ENCODE measurements at places on chromosomes 11 and 22.

GRCh38 chr22:28442264-28442710 lies 237.4 kb downstream of the TTC28 start:
- DNase-seq: no peak

GRCh38 chr11:34480314-34480713 lies 33.3 kb downstream of the ELF5 start:
- DNase-seq: no peak

- DNase-seq: no peak
These were observed 46.6 kb downstream of the KCNQ1OT1 start for GRCh38 chr11:2653198-2653551.

DNA sequence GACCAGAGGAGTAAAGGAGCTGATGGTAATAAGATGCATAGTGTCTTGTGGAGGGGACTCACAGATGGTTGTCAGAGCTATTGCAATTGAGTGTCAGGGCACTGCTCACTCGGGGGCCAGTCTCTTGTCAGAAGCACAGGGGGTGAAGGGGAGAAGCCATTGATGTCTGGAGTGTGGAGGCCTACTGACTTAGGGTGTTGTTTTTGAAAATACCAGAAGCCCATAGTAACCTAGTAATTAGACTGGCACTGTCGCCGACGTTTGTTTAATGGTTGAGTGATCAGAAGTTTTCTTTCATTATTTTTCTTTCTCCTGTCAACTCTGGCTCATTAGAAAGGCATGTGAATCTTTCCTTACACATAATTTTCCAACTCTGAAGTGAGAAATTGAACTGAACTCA lies 151.6 kb upstream of the TENM4 start:
- DNase-seq: no peak

DNA sequence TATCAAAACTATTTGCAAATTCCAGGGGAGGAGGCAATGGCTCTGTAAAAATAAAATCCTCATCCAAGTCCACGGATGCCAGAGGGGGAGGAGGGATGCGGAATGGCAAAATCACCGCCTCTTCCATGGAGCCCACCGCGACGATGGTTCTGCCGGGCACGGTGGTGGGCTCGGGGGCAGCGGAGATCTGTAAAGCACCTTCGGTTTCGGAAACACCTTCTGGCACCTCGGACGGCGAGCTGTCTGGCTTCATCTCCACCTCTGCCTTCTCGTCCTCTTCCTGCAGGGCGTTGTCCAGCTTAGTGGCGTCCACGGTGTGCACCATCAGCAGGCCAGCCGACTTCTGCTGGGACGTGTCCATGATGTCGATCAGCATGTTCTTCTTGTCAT lies 87.7 kb downstream of the CTTN start:
- no peak for DNase-seq

DNA sequence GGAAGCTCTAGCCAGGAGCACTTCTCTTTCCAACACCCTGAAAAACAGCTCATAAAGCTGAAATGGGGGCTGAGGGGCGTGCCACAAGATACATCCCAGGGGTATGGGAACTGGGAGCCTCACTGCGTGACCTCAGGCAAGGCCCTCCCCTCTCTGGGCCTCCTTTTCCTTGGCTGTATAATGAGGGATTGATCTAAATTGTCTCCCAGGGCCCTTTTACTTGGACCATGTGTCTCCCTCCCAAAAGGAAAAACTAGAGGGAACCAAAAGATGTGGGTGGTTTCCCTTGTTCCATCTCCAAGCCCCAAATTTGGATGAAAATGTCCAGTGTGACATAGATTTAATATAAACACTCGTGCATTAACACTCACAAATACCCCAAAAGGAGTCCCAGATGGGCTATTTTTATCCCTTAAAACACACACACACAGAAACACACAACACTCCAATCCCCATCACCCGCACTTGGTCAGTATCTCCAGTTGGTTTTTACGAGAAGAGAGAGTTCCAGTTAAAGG lies 25.9 kb upstream of the SMTN start:
- DNase-seq: no peak

GRCh38 chr11:110787680-110788079 lies 75.4 kb upstream of the ARHGAP20 start:
- no peak for DNase-seq

- no peak for DNase-seq
These were observed 27.2 kb downstream of the FADD start for GRCh38 chr11:70230151-70230839.

DNA sequence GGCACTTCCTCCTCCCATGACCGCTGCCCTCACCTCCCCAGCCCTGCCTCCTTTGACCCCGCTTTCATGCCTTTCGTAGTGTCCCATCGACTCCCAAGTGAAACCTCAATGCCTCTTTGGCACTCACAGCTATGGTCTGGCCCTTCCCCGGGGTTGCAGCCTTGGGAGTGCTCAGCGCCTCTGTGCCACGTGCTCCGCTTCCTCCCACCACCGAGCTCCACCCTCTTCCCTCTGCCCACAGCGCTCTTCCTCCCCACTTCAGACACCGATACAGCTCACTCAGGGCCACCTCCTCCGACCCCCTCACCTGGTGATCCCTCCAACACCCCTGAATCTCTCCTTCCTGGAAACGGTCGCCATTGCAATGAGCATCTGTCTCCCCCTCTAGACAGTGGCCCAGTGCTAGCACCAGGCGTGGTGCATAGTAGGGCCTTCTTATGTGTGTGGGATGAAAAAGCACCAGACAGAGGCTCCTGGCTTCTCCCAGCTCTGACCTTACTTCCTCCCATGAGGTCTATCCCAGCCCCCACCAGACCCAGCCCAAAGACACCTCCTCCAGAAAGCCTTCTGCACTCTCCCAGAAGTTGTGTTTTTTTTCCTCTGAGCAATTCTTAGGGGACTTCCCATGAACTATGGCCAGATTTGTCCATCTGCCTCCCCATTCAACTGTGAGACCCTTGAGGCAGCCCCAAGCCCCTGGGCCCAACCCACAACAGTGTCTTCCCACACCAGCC lies 16.4 kb upstream of the SCGB1A1 start:
- no peak for DNase-seq

GRCh38 chr22:48748860-48749554 lies 1078.7 kb downstream of the BRD1 start:
- no peak for DNase-seq

DNA sequence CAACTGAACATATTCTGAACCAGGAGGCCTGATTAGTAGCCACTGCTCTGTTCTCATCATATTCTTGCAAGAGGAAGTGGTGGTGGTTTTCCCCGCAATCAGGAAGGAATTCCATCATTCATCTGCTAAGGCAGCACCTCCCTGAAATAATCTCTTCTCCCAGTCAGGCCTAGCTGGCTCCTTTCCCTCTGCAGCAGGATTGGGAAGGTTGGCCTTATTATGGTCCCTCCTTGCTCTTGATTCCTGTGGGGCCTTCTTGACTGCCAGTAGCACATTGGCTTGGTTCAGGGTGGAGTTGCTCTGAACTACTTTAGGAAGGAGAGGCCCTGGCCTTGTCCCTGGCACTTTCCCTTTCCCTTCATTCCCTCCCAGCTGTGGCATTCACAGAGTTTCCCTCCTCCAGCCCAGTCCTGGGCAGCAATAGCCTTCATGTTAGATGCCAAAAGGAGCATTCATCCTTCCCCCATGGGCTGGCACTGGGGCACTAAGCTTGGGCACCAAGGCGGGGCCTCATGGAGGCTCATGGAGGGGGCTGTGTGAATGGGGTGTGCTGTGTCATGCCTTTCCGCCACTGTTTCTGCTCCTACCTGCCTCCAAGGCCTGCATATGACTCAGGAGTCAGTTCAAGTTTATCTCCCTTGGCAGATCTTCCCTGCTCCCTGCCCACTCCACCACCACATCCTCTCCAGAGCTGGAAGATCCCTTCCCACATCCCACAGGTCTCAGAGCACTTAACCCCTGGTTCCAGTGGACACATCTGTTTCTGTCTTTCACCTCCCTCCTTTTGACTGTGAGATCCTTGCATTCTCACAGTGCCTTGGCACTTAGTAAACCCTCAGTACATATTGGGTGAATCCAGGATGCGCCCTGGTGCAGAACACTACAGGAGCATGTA lies 27.6 kb upstream of the CD44 start:
- DNase-seq: peak; percentile 78

DNA sequence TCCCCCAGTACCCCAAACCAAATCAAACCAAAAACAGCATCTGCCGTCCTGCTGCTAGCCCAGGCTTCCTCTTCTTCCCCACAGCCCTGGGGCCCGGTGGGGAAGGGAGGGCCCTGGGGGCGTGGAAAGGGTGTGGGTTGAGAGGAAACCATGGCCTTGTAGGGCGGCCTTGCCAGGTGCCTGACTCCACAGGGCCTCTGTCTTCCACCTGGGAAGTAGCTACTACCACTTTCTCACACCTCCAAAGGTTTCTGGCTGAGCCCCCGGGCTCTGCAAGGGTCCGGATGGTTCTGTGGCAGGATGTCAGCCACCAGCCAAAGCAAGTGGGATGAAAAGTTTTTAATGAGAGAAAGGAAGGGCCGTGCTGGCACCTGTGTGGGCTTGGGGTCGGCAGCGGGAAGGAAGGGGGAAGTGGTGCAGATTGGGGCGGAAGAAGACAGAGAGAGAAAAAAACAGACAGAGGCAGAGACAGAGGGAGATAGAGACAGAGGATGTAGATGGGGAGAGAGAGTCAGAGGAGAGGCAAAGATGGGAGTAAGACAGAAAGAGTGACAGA lies 10.5 kb downstream of the TPST2 start:
- DNase-seq: no peak

- DNase-seq: no peak
These were observed 18.4 kb downstream of the ARFGAP2 start for GRCh38 chr11:47158242-47158641.

GRCh38 chr11:71491531-71491930 lies 35.5 kb upstream of the KRTAP5-7 start:
- no peak for DNase-seq

DNA sequence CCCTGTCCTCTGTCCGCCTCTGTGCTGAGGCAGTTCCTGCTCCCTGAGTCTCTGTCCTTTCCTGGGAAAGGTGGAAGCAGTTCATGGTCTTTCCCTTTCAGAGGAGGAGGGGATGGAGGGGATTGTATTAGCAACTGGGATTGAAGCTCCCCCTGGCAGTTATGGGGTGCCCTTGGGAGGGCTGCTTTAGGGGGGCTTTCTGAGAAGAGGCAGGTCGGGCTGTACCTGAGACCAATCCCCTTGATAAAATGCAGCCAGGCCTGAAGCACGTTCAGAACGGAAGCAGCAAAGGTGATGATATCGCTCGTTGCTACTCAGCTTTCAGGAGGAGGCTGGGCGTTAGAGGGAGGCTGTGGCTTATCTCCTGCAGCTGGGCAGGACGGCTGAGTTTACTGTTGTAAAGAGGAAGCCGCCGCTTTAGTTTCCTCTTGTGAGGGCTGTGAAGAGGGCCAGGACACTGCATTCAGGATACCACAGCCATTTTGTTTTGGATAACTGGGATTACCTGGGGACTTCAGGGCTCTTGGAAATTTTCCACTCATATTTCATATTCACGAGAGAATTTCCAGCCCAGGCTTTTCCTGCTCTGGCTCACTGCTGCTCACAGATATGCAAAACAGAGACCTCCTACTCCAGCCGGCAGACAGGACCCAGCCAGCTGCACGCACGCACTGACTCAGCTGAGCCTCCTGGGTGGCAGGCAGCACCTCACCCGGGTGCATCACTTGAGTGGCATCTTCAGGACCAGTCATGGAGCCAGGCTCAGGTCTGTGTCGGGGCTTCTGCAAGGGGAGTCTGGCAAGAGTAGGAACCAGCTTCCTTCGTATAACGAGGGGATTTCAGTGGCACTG lies 798 bp downstream of the AMPD3 start:
- peak; percentile 49 for DNase-seq

DNA sequence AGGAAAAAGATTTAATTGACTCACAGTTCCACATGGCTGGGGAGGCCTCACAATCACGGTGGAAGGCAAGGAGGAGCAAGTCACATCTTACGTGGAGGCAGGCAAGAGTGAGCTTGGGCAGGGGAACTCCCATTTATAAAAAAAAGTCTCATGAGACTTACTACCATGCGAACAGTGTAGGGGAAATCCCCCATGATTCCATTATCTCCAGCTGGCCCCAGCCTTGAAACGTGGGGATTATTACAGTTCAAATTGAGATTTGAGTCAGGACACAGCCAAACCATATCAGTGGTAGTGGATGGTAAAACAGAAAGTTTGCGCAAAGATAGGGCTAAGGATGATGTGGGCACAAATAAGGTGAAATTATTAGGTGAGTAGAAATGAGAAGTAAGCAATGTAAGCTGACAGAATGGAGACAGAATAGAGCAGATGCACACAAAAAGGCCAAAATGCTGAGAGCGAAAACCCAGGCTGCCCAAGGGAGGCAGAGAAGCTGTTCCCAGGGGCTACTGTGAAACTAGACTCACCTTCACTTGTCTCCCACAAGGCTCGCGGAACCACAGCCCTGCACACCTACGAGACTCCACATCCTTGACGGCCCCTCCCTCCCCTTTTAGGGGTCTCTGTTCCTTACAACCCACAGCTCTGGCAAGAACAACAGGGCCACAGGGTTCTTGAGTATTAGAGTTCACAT lies 377.6 kb downstream of the CADM1 start:
- no peak for DNase-seq

GRCh38 chr11:67406969-67407687 lies 3.2 kb downstream of the TBC1D10C start:
- no peak for DNase-seq

- no peak for DNase-seq
These were observed 6.3 kb downstream of the C22orf31 start for GRCh38 chr22:29055192-29055830.

DNA sequence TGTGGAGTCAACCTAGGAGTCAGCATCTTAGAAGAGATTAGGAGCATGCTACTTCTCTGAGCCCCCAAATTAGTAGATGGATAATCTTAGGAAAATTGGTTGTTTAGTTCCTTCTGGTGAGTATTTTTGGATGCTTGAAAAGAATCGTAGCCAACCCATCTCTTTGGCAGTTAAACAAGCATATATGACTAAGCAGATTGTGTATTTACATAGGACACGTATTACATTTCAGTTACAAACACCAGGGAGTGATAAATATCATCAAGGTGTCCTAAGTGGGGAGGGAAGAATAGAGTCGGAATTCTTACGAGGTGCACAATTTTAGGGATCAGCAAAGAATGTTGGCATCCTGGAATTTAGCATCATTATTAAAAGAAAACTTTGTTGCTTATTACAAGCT lies 13.5 kb downstream of the PLET1 start:
- no peak for DNase-seq

DNA sequence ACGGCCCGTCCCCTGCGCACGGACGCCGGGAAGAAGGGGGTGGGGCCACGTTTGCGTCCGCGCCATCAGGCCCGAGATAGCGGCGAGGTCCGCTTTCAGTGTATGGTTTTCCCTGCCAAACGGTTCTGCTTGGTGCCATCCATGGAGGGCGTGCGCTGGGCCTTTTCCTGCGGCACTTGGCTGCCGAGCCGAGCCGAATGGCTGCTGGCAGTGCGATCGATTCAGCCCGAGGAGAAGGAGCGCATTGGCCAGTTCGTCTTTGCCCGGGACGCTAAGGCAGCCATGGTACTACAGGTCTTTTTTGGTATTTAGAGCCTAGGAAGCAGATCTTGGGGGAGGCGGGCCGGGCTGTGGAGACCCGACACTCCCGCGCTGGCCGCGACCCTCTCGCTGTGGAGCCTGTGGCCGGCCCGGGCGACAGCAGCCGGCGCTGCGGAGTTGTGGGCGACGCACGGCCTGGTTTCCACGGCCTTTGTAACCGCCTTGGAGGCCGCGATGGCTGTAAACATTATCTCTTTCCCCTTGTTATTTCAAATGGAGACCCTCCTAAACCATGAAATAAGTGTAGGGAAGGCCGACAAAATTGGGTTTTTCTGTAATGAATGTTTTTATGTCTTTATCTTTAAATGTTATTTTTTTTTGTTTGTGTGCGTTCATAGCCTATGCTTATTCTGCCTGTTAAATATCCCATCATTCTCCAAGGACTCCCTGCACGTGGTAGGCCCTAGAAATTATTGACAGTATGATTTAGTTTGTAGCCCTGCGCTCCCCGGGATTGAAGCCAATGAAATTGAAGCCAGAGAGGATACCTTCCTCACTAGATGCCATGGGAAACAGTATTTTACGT lies at the start of gene AASDHPPT:
Gene AASDHPPT, plus strand, starts transcription at position 54 of the 847 bp plus-strand sequence. Its CDS starts 49 bp downstream, at position 103.
- no peak for DNase-seq

All from keratinocyte (primary cell).